ENCODE measurements at places on chromosomes 11 and 22.

- no peak for DNase-seq
Observed at GRCh38 chr22:35177811-35178210, 79.5 kb upstream of the HMGXB4 start.

- DNase-seq, result no peak
Observed at GRCh38 chr11:131495423-131495822, 125.0 kb downstream of the NTM start.

- no peak for DNase-seq
Observed at GRCh38 chr22:39593066-39593930, 22.7 kb downstream of the CACNA1I start.

DNA sequence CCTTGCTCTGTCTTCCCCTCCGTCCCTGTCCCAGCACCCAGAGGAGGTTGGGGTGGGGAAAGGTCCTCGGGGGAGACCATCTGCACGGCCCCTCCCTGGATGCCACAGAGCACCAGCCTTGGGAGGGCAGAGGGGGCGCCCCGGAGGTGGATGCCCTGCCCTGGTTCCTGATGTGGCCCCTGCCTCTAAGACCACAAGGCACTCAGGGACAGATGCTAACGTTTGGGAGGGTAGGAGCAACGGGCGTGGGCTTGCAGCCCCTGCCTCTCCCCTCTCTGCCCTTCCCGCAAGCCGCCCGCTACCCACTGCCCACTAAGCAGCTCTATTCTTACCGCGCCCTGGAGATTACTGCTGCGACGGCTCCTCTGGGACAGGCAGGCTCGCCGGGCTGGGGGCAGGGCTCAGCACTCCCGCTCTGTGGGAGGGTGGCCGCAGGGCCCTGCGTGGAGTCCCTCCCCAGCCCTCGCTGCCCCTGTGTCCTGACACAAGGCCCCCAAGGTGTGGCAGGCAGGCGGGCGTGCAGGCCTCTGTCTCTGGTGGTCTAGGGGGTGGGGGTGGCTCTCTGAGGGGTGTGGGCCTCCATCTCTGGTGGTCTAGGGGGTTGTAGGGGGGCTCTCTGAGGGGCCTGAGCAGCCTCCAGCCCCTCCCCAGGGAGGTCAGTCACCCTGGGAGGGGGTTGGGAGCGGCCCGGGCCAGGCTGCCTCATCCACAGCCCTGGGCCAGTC, 14.9 kb downstream of the BRSK2 start:
- DNase-seq, result no peak

DNA sequence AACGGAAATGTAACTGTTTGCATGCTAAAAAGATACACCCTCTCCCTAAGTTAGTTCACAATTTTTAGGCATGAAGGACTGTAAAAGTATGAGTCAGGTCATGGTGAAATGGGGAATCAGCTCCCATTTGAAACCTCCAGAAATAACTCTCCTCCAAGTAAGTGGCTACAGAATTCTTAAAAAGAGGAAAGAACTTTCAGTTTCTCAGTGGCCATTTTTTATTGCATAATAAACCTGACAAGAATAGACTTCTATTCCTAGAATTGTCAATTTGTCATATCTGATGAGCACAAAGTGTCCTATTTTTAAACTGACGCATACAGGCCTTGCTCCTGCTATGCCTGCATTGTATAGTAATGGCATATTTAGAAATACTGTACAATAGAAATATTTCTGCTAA, 612.2 kb downstream of the CNTN5 start:
- no peak for DNase-seq

- DNase-seq, result no peak
Observed at GRCh38 chr11:96229354-96229977, 113.5 kb downstream of the MAML2 start.

DNA sequence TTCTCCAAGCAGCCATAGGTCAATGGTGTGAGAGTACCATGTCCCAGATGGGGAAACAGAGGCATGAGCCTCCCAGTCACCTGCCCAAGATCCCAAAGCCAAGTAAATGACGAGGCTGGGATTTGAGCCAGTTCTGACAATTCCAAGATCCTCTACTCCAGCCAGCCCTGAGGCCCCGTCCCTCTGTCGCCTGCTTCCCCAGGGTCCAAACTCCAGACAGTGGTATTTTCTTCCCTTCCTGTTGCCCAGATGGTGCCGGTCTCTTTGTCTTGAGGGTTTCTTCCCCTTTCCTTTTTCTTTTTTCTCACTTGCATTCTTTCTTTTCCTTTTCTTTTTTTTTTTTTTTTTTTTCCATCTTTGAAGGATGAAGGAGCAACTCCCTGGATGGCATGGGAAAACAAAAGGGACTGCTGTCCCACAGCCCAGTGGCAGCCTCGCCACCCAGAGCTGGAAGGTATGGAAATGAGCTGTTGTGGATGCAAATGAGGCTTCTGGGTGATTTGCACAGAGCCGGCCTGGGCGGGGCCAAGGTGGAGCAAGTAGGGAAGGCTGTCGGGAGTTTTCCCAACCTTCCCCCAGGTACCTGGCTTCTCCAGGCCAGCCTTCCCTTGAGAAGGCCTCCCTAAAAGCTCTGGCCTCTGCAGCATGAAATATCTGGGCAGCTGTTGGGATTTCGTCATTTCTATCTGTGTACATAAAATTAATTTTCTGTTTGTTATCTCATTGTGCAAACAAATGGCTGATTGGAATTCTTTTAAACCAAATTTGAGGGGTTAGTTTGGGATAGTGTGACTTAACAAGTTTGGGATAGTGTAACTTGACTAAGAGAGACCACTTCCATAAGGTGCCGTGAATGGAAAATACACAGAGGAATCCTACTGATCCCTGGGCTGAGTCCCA, 146.8 kb downstream of the MN1 start:
- no peak for DNase-seq

GRCh38 chr11:95138448-95138847, 48.8 kb downstream of the ENDOD1 start:
- no peak for DNase-seq

DNA sequence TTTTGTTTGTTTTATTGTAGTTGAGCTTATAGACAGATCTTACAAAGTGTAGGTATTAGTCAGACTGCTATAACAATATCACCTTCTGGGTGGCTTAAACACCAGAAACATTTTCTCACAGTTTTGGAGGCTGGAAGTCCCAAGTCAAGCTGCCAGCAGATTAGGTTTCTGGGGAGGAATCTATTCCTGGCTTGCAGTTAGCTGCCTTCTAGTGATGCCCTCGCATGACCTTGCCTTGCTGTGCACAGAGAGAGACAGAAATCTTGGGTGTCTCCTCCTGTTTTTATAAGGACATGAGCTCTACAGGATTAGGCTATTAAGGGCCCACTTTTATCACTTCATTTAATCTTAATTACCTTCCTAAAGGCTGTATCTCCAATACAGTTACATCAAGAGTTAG, 1635.2 kb downstream of the FAM181B start:
- no peak for DNase-seq

DNA sequence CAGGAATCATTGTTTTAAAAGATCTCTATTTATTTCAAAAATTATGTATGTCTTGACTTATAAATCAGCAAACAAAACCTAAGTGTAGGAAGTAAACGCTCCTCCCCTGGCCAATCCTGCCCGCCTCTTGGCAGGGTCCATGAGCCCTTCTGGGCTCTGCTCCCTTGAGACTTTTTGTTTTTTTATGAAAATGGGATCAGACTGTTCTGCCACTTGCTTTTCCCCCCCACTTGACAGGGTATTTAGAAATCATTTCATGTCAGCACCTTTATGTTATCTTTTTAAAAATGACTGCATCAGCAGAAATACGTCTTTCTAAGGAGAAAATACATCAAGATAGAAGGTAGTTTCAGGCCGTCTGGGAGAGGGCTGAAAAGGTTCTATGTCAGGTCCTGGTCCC, 35.6 kb downstream of the FBLN1 start:
- DNase-seq, result no peak

- no peak for DNase-seq
Observed at GRCh38 chr11:8294251-8294935, 30.7 kb upstream of the LMO1 start.

DNA sequence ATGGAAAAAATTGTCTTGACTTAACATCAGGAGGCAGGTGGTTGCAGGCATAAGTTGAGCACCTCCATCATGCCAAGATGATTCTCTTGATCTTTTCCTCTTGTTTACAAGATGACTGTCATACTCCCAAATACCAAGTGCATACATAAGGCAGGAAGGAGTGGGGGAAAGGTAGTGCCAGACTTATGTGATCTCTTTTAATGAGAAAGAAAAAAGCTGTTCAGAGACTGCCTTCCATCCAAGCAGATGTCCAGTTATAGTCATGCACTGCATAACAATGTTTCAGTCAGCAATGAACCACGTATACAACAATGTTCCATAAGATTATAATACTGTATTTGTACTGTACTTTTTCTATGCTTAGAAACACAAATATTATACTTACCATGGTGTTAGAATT, 135.7 kb downstream of the EHF start:
- DNase-seq, result no peak

DNA sequence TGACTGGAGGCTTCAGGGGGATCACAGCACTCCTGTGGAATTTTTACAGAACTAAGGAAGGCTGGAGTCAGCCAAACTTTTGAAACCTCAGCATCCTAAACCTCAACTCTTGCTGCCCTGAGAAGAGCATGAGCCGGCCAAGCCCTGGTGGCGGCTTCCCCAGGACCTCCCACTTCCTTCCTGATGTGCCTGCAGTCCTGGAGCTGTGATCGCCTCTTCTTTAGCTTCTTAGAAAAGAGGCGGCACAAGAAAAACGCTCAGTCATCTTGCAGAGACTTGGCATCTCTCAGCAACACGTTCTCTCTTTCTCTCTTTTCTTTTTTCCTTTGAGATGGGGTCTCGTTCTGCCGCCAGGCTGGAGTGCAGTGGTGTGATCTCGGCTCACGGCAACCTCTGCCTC, 40.4 kb upstream of the AMPD3 start:
- no peak for DNase-seq

DNA sequence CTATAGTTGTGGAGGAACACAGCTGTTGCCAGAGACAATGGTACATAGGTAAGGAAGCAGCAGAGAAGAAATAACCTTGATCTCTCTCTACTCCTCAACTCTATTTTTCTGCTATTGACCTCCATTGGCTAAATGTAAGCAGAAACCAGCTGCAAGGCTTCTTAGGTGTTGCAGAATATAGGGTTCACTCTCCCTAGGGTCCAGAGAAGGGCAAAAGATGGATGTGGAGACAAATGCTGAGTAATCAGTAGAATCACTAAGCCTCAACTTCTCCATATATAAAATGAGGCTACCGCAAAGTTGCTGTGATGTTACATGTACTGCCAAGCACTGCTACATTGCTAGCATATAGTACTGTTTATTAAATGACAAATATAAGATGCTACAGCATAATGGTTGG, 120.6 kb downstream of the PDE3B start:
- DNase-seq, result no peak

DNA sequence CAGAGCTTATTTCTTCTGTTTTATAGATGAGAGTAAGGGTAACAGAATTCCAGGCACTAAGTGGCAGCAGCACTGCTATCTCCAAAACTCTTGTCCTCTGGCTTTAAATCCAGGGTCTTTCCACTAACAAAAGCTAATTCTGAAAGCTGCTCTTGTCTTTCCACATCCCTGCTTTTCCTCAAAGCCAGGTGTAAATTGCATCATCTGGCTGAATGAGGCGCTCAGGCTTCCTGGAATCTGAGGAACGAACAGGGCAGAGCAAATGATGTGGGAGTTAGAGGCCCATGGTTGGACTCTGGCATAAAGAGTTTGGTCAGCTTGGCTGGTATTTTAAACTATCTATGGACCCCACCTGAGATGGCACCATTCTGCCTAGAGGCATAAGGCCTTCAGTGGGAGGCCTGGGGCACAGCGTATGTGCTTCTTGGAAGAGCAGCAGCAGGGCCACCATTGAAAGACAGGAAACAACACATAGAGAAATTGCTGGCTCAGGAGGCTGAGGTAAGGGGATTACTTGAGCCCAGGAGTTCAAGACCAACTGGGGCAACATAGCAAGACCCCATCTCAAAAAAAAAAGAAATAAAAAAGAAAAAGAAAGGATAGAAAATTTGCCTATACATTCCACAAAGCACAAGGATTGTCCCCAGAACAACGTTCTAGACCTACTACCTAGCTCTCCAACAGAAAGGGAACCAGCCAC, 1.9 kb downstream of the KCNJ5 start:
- DNase-seq, result no peak

DNA sequence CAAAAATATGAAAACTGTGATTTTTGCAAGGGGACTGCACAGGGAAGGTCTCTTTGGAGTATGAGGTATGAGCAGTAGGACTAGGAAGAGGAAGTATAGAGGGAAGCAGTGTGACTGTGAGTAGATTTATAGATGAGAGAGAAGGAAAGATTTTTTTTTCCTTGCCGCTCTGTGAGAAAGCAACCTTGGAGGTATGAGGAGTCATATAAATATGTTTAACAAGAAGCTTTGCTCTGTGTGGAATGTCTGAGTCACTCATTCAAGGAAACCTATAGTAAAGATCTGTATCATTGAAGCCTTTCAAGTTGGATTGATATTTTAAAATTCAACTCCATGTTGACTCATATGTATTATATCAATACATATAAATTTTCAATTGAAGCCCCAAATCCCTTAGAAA, 26.2 kb downstream of the DNHD1 start:
- no peak for DNase-seq

- no peak for DNase-seq
Observed at GRCh38 chr11:43508511-43508918, 149.8 kb downstream of the TTC17 start.

- no peak for DNase-seq
Observed at GRCh38 chr11:41313226-41313625, 146.2 kb downstream of the LRRC4C start.

DNA sequence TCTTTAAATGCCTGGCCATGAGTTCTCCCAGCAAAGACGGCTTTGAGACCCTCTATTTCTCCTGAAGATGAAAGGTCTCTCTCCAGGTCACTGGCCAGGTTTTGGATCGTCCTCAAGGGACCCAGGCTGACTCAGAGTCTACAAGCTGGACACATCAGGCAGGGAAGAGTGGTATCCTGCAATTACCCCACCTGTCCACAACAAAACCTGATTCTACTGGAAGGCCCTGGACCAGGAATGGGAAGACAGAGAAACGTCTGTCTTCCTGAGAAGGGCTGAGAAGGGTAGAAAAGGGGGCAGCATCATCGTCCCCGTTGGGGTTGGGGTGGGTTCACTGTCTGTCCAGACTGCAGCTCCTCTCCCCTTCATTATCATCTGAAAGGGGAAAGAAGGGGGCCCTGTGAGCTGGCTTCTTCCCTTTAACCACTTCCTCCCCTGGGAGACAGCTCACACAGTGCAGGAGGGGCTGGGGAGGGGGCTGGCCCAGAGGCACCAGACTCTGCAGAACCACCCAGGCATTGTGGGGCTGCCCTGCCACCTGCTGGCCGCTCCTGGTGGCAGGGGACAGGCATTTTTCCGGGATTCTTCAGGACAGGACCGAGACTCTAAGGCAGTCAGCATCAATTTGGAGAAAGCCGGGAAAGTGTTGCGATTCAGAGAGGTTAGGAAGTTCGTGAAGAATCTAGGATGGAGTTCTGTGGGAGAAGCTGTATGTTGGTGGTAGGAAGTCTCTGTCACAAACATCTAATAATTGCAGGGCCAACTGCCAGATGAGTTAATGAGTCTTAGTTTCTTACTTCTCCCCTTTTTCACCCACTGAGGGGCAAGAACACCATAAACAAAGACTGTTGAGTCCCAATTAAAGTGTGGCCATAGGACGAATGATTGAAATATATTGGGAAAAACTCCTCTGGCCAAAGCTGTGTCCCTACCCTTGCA, 57.6 kb downstream of the SYN3 start:
- DNase-seq, result no peak

Measured in DMS79 (cell line).